Activated gamma-delta T cell treated with Interleukin-2 at 50 U/mL for 16 hours (primary cell): ENCODE measurements at places on chromosomes 2 and 18.

DNA sequence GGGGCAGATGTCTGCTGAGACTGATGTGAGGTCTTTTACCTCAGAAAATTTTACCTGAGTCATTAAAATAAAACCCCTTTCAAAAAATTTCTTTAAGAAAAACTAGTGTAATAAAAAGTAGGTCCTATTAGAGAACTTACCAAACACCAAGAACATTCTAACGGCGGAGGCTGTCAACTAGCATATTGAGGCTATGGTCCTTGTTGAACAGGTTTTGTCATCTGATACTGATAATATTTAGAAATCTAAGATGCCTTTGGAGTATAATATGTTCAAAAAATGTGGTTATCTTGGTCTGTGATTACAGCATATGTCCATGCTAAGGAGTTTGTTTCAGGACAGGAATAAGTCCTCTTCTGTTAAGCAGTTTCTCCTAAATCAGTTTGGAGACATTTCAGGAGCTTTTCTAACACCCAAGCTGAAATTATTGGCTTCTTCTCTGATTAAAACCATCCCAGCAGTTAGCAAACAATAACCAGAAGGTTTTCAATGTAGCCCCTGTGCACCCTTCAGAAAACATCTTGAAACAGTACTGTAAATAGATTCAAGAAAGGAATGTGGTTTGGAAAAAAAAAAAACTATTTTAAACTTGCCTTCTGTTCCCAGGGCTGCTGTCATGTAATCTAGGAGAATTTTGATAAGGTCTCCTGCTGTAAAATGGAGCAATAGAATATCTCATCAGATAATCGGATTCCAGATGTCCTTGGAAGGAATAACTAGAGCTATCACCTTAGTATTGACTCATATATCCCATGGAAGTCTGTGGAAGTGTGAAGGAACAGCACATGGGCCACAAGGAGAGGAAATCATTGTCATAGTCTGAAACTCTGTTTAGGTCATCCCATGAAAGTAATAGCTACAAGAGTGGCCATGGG, 58.7 kb upstream of the B3GNT2 start:
- DNase-seq, result no peak

DNA sequence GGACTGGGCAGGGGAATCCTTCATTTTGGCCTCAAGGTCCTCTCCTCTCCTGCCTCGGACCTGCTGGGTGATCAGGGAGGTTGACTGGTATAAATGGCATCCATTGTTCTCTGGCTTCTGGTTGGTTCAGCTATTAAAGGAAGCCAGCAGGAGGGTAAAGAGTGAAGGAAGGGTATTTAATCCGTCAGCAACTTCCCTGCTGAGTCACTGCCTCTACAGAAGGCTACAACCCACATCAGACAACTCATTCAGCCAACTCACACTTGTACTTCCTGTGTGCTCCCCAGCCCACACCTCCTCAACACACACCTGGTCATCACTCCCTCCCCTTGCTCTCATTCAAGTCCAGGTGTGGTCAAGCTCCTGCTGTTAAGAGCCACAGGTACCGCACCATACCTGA, 68.3 kb upstream of the MRPS9 start:
- DNase-seq, result no peak

DNA sequence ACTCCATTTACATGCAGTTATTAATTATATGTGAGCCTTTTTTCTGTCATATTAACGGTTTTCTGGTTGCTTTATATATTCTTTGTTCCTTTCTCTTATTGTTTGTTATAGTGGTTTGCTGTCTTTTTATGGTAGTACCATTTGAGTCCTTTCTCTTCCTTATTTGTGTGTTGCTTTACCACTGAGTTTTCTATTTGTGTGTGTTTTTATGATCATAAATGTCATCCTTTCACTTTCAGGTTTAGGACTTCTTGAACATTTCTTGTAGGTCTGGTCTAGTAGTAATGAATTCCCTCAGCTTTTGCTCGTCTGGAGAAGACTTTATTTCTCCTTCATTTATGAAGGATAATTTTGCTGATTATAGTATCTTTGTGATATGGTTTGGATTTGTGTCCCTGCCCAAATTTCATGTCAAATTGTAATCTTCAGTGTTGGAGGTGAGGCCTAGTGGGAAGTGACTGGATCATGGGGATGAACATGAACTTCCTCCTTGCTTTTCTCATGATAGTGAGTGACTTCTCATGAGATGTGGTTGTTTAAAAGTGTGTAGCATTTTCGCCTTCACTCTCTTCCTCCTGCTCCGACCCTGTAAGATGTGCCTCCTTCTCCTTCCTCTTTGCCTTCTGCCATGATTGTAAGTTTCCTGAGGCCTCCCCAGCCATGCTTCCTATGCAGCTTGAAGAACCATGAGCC, 11.5 kb downstream of the GCC2 start:
- no peak for DNase-seq

- no peak for DNase-seq
These were observed 640.7 kb upstream of the CRIM1 start for GRCh38 chr2:35714883-35715282.

- DNase-seq, result no peak
These were observed 18.7 kb downstream of the C2orf92 start for GRCh38 chr2:97688062-97688827.

- DNase-seq, result no peak
These were observed 235.5 kb downstream of the HDAC4 start for GRCh38 chr2:239165206-239165831.

GRCh38 chr2:106127282-106127771, 66.8 kb downstream of the UXS1 start:
- DNase-seq, result no peak

DNA sequence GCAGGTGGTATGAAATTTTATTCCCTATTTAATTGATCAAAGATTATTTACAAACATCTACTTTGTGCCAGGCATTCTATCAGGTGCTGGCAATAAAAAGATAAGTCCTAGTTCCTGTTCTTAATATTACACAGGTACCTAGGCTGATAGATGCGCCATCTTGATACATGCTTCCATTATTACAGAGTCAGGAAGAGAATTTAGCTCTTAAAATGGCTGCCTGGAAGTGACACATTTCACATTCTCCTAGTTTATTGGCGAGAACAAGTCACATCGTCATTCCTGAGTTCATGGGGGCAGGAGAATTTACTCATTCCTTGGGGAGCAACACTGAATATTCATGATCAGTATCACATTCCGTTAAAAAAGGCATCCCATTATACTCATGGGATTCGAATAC, 1.1 kb upstream of the DARS1 start:
- DNase-seq, result no peak
